ENCODE measurements at places on chromosomes 4 and X.
A peak's percentile ranks its signal among the peaks of the same experiment; 100 is the strongest.

DNA sequence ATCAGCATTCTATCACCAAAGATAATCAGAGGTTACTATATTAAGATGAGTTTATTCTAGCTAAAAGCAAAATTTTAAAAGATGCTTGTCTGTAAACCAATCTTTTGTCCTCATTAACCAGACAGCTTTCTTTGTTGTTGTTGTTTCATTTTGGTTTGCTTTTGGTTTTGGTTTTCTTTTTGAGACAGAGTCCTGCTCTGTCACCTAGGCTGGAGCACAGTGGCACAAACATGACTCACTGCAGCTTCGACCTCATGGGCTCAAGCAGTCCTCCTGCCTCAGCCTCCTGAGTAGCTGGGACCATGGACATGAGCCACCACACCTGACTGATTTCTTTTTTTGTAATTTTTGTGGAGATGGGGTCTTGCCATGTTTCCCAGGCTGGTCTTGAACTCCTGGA is 102.9 kb downstream of the COX18 start:
- no peak for DNase-seq

DNA sequence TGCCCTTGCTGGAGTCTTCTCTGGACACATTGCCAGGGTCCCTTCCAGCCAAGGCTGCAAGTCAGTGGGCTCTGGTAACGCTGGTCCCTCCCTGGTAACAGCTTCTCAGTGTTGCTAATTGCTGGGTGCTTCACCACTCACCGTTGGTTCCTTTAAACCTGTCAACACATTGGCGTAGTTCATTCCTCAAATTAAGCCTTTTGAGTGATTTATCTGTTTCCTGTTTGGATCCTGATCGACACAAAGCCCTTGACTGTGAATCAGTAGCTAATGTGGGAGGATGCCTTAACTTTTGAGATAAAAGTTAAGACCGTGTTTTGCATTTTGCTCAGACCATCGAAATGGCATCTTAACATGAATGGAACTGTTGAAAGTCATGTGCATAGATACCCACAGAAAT is 125.9 kb downstream of the AMELX start:
- no peak for DNase-seq

- no peak for DNase-seq
Observed at GRCh38 chr4:62118558-62118957, 918.4 kb downstream of the ADGRL3 start.

- no peak for DNase-seq
Observed at GRCh38 chr4:92996533-92996932, 692.8 kb downstream of the GRID2 start.

GRCh38 chr4:69115851-69116213 is 19.6 kb downstream of the UGT2B7 start:
- no peak for DNase-seq

DNA sequence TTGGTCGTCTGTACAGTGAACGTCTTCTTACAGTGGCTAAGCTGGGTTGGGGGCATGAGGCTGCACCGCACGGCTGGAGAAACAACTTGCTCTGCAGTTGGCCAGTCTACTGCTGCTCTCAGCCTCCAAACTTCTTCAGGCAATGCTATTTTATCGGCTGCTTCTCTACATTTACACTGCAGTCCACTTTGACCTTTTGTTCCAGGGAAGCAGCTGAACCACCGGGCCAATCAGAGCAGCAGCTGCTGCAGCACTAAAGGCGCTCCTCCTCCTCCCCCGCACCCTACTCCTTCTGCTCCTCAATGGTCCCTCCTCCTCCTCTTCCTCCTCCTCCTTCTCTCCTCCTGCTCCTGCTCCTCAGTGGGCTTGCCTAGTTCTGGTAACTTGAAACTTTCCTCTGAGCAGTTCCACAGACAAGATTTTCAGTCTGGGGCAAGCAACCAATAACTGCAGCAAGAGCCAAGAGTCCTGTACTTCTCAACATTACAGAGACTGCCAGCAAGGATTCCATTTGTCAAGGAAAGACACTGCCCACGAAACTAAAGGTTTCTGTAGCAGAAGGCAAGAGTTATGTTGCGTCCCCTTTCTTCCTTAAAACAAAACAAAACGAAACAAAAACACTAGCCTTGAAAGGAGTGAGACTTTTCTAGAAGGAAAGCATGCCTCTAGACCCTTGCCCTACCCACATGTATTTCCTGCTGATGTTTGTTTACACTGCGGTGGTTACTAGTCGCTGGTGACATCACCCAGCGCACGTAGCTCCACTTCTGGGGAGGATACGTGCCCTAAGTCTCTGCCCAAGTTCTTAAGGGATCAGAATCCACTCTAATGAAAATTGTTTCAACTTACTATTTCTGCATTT is 125.7 kb upstream of the NAP1L5 start:
- peak; percentile 14 for DNase-seq

- no peak for DNase-seq
Observed at GRCh38 chr4:152090543-152090942, 329.7 kb upstream of the GATB start.

GRCh38 chr4:181559637-181560036 is 683.6 kb upstream of the TENM3 start:
- no peak for DNase-seq

DNA sequence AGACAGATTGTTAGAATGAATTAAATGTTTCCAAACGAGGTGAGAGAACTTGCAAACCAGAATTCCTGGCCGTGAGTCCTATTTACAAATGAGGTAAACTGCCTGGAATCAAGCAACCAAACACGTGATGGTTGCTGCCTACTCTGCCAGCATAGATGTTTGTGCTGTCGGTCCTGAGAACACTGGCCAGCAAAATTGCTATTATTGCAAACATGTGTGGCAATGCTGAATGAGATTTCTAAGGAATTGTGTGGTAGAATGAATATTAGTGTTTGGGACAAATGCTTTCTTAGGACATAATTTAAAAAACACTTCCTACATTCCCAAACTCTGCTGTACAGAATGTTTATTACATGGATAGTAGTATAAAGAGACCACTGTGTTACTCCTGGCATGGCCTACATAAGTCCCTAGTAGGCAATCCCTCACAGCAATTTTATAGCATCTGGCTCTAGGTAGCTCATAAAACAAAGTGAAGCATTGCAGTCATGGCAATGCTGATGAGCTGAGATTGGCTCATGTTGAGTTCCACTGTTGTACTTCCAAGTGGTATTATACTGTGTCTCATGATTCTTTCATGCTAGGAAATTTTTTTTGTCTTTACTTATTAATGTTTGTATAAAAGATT is 605.2 kb upstream of the EPHA5 start:
- no peak for DNase-seq
